Activated CD8-positive, alpha-beta T cell treated with anti-CD3 and anti-CD28 coated beads for 36 hours (primary cell): ENCODE measurements at places on chromosomes 5 and 9. TPM values are rescaled to one million over a fixed set of nuclear protein-coding genes. Genes with fewer than 3 reads are reported as not detected.

GRCh38 chr9:124694414-124695279, 76.5 kb downstream of the NR6A1 start:
- no peaks in the 10 kb centered on the region for H3K27me3 ChIP-seq
- no peaks in the 10 kb centered on the region for H3K36me3 ChIP-seq
- no peak overlapping the region for H3K27ac ChIP-seq
- H3K4me3 ChIP-seq, result no peak overlapping the region
- no peak for DNase-seq

DNA sequence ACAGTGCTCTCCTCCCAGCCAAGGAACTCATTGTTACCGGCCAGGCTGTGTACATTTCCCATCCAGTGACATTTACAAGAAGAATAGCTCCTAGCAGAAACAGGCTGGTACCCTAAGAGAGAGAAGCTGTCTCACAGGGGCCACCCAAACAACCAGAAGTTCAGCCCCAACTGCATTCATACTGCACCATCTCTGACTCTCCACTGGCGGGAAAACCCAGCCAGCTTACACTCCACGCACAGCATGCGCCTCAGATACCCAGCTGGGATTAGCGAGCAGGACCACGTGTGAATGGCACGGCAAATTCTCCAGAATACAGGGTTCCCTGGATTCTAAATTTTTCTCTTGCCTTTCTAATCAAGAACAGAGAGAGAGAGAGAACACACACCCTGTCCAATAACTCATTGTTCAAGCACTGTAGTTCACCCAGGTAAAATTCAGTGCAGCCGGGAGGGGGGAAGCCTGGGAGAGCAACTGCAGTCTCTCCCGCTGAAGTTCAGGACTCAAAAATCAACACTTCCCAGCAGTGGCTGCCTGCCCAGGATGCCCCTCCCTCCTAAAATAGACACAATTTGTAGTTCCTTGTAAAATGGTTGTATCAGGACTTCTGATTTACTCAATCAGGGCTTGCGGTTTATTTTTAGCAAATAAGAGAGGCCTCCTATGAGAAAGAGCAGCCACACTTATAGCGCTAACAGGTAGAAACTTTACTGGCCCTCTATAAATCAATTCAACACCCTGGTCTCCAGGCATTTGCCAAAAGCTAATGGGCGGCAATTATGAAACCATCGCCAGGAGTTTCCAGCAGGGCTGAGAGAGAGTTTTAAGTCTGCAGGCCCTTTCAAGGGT, 2.2 kb downstream of the COL23A1 start:
- H3K36me3 ChIP-seq, result no peaks in the 10 kb centered on the region
- no peak for DNase-seq
- H3K27me3 ChIP-seq, result peaks cover 41% of the 10 kb centered on the region
- H3K27ac ChIP-seq, result no peak overlapping the region

DNA sequence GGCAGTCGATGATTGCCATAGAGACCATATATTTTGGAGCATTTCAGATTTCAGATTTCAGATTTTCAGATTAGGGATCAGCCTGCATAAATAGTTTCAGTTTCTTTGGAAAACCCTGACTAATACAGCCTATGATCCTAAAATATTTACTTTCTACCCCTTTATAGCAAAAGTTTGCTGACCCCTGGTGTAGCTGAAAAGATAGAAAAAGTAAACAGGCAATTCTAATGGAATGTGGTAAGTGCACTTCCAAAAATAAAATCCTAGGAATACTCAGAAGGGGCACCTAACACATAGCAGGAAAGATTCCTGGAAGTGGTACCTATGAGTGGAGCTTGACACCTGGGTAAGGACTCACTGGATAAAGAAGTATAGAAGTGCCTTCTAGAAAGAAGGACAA, 34.5 kb downstream of the BAAT start:
- no peak for DNase-seq
- H3K36me3 ChIP-seq, result no peaks in the 10 kb centered on the region
- H3K4me1 ChIP-seq, result no peaks in the 10 kb centered on the region
- H3K27ac ChIP-seq, result no peak overlapping the region
- H3K27me3 ChIP-seq, result peaks cover 13% of the 10 kb centered on the region

- no peaks in the 10 kb centered on the region for H3K27me3 ChIP-seq
- H3K27ac ChIP-seq, result no peak overlapping the region
- no peak overlapping the region for H3K4me3 ChIP-seq
These were observed 250.1 kb upstream of the MAP3K1 start for GRCh38 chr5:56565283-56565615.

- no peak for DNase-seq
- H3K27me3 ChIP-seq, result no peaks in the 10 kb centered on the region
- peaks cover 7% of the 10 kb centered on the region for H3K4me1 ChIP-seq
These were observed 29.5 kb downstream of the PPARGC1B start for GRCh38 chr5:149759563-149759962.

DNA sequence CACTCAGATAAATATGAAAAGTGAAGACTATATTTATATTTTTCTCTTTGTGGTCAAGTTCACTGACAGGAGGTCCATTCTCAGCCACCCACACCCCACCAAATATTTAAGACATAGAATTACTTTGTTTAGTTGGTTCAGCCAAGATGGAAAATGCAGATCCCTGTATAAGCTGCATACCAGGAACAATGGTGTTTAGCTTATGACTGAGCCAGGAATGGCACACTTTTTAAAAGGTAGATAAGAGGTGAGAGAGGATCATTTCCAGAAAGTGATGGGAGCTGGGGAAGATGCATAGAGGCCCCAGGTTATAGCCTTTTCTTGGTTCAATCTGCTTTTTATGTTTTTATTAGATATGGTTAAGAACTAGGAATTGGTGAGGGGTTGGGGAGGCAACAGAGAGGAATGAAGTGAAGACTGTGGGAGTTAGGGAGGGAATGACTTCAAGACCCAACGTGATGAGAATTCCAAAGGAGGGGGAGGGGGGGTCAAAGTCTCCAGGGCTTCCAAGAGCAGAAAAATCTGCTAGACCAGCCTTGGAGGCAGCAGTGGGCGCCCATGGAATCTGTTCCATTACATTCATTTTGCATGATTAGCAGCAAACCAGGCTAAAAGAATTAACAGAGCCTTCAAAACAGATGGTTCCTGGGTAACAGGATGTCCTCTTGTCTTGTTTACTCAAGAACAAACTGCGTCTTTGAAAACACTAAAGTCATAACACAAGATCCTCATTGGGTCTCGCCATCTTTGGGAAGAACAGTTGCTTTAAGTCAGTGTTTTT, 95.2 kb downstream of the FGF1 start:
- no peak for DNase-seq
- no peaks in the 10 kb centered on the region for H3K36me3 ChIP-seq
- no peak overlapping the region for H3K27ac ChIP-seq
- H3K27me3 ChIP-seq, result peaks cover 14% of the 10 kb centered on the region
- H3K4me3 ChIP-seq, result no peak overlapping the region

DNA sequence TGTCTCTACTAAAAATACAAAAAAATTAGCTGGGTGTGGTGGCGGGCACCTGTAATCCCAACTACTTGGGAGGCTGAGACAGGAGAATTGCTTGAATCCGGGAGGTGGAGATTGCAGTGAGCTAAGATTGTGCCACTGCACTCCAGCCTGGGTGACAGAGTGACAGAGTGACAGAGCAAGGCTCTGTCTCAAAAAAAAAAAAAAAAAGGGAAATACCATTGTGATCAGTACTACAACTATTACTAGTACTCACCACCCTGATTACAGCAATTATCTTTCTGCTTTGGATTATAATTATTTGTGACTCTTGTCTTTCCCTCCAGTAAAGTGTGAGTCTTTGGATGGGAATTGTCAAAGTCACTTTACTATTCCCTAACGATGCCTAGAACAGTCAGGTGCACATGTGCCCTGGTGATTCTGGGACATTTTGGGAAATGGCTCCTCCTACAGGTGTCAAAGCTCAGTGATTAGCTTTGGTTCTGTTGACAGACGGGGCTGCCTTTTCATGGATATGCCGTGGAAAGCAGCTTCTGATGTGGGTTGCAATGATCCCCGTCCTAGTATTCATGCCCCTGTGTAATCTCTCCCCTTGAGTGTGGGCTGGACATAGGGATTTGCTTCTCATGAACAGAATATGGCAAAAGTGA, 31.8 kb upstream of the FRRS1L start:
- H3K27ac ChIP-seq, result no peak overlapping the region
- no peaks in the 10 kb centered on the region for H3K36me3 ChIP-seq
- no peaks in the 10 kb centered on the region for H3K4me1 ChIP-seq
- no peak for DNase-seq

- H3K36me3 ChIP-seq, result no peaks in the 10 kb centered on the region
- DNase-seq, result no peak
- peaks cover 19% of the 10 kb centered on the region for H3K27me3 ChIP-seq
- H3K27ac ChIP-seq, result no peak overlapping the region
- H3K4me1 ChIP-seq, result no peaks in the 10 kb centered on the region
- no peak overlapping the region for H3K4me3 ChIP-seq
These were observed 92.5 kb downstream of the HTR4 start for GRCh38 chr5:148561801-148562311.

- peaks cover 4% of the 10 kb centered on the region for H3K36me3 ChIP-seq
- H3K4me1 ChIP-seq, result no peaks in the 10 kb centered on the region
- no peak for DNase-seq
These were observed 66.2 kb downstream of the NACC2 start for GRCh38 chr9:136028760-136029470.

DNA sequence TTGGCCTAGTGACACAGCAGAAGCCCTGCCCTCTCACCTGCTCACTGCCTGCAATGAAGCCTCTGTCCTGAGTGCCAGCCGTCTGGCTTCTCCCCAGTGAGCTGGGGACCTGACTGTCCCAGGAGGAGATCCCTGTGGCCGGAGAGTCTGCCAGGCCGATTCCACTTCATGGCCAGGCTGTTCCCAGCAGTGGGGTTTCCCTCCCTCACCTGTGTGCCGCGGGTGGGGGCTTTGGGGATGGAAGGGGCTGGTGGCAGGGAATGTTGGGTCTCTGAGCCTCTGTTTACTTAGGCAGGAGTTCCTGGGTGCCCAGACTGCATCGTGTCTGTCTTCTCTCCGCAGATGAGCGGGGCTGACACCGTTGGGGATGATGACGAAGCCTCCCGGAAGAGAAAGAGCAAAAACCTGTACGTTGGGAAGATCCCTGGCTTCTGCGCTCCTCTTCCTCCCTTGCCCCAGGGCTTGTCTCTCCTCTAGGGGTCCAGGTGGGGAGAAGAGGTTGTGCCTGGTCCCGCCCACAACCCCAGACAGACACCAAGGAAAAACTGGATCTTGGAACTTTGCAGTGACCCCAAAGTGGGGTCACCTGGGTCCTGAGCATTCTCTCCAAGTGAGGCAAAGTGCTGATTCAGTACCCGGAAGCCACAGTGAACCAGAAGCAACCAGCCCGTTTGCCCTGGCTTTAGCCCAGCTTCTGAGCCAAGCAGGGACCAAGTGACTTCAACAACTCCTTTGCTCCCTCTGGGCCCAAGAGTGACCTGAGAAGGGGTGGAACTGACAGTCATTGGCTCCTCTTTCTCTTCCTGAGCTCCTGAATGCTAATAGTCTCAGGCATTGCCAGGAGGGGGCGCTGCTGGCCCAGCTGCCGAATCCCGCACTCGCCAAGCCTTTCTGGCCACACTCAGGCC, 127.7 kb downstream of the RGS3 start:
- H3K36me3 ChIP-seq, result peaks cover 28% of the 10 kb centered on the region
- H3K4me3 ChIP-seq, result no peak overlapping the region
- peak overlapping the region; percentile 33 for H3K27ac ChIP-seq
- no peaks in the 10 kb centered on the region for H3K27me3 ChIP-seq
- H3K4me1 ChIP-seq, result peaks cover 40% of the 10 kb centered on the region

DNA sequence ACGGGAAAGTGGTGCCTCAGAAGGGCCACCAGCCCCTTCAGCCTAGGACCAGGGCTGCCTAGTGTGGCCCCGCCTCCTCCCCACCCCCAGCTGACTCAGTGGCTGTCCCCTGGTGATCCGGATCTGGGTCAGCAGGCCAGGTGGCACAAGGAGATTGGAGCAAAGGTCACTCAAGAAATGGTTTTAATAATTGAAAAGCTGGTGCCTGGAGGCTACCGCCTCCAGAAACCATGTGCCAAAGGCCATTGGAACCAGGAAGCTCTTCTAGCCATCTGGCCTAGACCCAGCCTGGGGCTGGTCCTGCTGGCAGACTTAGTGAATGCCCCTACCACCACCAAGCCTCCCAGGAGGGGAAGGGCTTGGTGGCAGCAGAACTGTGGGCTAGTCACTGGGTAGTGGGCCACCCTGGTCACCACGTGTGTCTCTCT, 1.5 kb downstream of the ST6GALNAC4 start:
- peak overlapping the region; percentile 93 for H3K27ac ChIP-seq
- H3K4me1 ChIP-seq, result peaks cover 63% of the 10 kb centered on the region
- H3K27me3 ChIP-seq, result no peaks in the 10 kb centered on the region
- peaks cover 29% of the 10 kb centered on the region for H3K36me3 ChIP-seq

DNA sequence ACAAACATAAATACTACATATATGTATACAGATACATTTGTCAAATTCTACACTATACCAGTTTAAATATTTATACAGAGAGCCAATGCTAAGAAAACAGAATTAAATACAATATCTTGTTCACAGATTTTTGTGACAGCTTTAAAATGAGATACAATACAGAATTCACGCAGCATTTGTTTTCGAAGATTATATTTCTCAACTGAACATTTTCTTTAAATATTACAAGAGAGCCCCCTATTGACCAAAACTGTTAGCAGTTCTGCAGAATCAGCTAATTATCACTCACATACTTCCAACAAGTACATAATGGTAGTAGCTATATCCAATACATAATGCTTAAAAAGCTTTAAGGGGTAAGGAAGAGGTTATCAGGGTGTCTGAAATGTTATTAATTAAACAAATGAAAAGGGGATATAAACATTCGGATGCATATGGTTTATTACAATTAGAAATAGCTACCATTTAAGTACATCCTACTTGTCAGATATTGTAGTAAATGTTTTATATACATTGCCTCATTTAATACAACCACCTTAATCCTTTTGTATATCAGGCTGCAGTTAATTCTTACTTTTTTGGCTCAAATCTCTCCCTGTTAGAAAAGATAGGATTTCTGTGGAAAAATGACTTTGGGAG, 31.7 kb downstream of the ZDHHC21 start:
- H3K36me3 ChIP-seq, result peaks cover 30% of the 10 kb centered on the region
- no peaks in the 10 kb centered on the region for H3K4me1 ChIP-seq
- no peak overlapping the region for H3K4me3 ChIP-seq
- DNase-seq, result no peak
- no peak overlapping the region for H3K27ac ChIP-seq

DNA sequence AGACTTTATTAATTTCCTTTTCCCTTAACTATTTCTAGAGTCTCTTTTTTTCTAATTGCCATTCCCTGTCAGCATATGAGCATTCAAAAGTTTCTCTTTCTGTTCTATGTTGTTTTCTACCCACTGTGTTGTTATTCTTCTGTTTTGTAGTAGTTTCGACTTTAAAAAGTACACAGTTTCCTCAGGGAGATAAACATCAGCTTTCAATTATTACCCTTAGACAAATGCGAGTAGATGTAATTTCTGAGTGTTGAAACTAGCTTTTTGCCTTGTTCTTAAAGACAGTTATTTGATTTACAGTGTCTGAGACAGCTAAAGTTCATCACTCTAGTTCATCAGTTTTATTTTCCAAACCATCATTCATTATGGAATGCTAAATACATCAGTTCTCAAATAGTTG, 19.5 kb downstream of the MTREX start:
- H3K27me3 ChIP-seq, result no peaks in the 10 kb centered on the region
- DNase-seq, result no peak
- H3K4me1 ChIP-seq, result peaks cover 38% of the 10 kb centered on the region

- H3K4me3 ChIP-seq, result no peak overlapping the region
- no peak for DNase-seq
- no peaks in the 10 kb centered on the region for H3K36me3 ChIP-seq
These were observed 35.0 kb upstream of the ADAMTSL1 start for GRCh38 chr9:18438951-18439350.

FOXE1 gene
- total RNA-seq, result not detected

GABRG2 gene
- total RNA-seq, result not detected

FOXD4 gene
- not detected for total RNA-seq

PTGDS gene
- not detected for total RNA-seq

GPR151 gene
- not detected for total RNA-seq

OTP gene
- total RNA-seq, result not detected
